Substantia nigra (tissue), 51 donors: ENCODE measurements at places on chromosomes 2 and 18.

- DNase-seq, result no peak
Observed at GRCh38 chr2:45664635-45665261, 13.3 kb downstream of the PRKCE start.

DNA sequence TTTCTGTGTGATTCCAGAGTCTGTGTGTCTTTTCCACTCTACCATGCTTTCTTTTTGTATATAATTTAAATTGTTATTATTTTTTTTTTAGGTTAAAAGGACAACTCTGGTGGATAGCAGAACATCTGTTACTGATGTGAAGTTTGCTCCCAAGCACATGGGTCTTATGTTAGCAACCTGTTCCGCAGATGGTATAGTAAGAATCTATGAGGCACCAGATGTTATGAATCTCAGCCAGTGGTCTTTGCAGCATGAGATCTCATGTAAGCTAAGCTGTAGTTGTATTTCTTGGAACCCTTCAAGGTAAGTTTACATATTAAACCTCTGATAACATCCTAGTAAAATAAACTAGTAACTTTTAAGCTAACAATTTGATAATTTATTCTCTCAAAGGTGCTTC is 15.3 kb downstream of the SEH1L start:
- no peak for DNase-seq

- DNase-seq, result no peak
Observed at GRCh38 chr2:127560201-127560930, 24.9 kb downstream of the MYO7B start.

- DNase-seq, result no peak
Observed at GRCh38 chr2:171595896-171596295, 73.6 kb downstream of the CYBRD1 start.

DNA sequence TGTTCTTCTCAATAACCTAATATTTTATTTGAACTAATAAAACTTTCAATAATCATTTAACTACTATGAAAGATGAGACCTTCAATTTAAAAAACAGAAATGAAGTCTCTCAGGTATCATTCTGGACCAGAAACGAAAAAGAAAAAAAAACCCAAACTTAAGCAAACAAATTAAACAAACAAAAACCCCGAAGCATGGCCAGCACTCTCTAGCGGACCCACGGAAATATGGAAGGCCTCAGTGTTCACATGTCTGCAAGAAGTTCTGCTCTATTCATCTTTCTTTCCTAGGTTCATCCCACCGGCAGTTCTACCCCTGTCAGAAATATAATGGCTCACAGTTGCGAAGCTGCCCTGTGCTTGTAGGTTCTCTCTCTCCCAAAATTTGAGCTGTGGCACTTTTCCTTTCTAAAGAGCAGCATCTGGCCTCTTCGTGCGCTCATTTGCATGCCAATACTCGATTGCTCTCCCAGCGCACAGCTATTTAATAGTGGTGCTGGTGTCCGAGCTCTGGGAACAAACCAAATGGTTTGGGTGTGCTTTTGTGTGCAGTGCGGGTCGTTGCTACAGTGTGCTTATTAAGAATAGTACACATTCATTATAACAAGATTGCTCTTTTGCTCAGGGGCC is 129.0 kb upstream of the ZEB2 start:
- no peak for DNase-seq

DNA sequence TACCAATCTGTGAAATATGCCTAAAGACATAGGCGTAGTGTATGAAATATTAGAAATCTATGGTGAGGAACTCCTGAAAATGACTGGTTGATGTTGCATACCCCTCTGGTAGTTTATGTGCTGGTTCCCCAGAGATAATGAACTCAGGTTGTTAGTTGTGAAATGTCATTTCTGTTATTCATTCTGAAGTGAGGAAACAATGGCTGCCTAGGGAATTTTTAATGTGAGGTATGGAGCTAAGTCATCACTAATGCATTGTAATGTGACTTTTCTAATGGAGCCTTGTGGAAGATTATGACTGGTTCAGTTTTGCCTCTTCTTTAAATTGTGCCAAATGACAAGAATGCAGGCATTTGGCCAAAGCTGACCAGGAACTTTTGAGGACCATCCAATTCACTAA is 61.6 kb upstream of the RAB27B start:
- DNase-seq, result no peak

DNA sequence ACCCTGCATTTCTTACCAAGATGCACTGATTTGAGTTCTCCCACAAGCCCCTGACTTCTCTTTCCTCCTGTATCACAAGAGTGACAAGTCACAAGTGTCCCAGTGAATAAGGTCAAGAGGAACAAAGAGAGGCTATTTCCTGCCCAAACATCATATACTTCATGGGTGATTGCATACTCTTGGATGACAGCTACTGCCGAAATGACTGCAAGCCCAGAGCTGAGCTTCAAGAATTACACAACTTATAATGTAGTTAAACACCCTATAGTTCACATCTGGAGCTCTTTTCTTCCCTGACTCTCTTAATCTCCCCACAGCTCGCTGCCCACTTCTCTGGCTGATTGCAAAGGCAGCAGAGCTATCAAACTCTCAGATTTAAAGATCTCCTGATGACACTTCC is 289.7 kb upstream of the PARD3B start:
- no peak for DNase-seq

DNA sequence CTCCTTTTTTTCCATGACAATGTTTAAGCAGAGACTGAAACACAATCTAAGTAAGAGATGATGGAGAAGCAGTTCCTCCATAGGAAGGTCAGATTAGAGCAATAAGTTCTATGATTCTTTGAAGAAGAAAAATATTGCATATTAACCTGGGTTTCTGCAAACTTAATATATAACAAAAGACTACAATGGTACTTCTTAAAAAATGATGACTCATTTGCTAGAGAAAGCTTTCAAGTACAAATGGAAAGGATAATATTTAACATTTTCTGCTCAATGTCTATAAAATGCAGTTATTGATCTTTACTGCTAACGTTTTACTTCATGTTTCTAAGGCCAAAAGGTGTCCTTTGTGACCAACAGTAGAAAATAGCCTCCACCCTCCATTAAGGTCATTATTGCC is 158.6 kb downstream of the DOCK10 start:
- no peak for DNase-seq

- no peak for DNase-seq
Observed at GRCh38 chr2:176565641-176566323, 296.5 kb downstream of the MTX2 start.

- DNase-seq, result peak; percentile 11
Observed at GRCh38 chr2:215002500-215002899, 135.9 kb downstream of the ABCA12 start.

- DNase-seq, result no peak
Observed at GRCh38 chr2:74429487-74430451, 8.2 kb downstream of the WDR54 start.

GRCh38 chr18:4074647-4075046 is 380.5 kb downstream of the DLGAP1 start:
- DNase-seq, result no peak

GRCh38 chr2:102929721-102930120 is 167.9 kb downstream of the TMEM182 start:
- DNase-seq, result no peak

DNA sequence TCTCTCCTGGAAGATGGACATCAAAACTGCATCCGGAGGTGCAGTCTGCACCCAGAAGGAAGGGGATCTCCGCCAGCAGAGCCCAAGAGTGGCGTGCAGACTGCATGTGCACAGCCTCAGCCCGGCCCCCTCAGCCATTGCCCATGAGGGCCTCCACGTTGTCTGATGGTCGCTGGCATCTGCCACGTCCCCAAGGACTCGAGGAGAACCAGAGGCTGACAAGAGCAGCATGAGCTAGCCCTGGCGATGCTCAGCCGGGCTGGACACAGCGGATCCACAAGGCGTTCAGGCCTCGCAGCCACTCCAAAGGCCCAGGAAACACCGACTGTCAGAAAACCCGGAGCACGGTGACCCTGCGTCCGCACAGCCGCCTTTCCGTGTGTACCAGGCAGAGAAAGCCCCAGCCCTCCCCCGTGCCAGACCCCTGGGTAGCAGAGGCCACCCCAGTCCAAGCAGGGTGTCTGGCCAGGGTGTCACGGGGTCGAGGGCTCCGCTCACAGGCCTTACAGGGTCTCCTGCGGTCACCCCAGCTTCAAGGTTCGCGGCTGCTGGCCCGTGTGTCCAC is 48.3 kb downstream of the SLC66A2 start:
- DNase-seq, result no peak

DNA sequence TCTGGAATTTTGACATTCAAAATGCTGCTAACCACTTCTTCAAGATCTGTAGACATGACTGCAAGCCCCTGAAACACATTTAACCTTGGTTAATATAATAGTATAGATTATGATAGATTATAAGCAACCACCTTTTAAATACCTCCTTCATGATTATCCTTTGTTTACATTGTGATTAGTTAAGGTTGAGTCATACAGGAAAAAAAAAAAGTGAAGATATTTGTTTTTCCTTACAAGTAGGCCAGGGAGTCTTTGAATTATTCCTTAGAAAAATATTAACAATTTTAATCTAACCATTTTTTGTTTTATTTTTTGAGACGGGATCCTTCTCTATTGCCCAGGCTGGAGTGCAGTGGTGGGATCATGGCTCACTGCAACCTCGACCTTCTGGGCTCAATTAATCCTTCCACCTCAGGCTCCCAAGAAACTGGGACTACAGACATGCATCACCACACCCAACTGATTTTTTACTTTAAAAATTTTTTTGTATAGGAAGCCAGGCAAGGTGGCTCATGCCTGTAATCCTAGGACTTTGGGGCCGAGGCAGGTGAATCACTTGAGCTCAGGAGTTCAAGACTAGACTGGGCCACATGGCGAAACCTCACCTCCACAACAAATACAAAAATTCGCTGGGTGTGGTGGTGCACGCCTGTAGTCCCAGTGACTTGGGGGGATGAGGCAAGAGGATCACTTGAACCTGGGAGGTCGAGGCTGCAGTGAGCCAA is 99.4 kb downstream of the SLC39A10 start:
- DNase-seq, result no peak

- no peak for DNase-seq
Observed at GRCh38 chr2:119317554-119317953, 49.1 kb downstream of the C2orf76 start.

DNA sequence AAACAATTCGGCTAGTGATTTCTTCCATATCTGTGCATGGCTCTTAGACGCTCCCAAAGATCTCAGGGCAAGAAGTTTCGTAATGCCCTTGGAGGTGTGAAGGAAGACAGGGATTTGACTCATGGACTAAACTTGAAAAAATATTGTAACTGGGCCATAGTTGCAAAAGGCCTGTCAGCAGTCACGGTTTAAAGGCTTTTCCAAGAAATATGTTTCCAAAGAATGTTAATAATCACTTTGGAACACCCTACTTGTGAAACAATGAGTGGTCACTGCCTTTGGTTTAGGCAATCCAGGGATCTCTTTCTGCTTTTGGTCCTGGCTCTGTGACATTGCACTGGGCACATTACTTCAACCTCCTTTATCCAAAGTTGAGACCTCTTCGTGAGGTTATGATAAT is 102.5 kb upstream of the RASGRP3 start:
- DNase-seq, result no peak

GRCh38 chr2:171894612-171894947 is 536 bp upstream of the SLC25A12 start:
- no peak for DNase-seq

- DNase-seq, result no peak
Observed at GRCh38 chr2:16105669-16106281, 165.4 kb downstream of the MYCN start.

GRCh38 chr2:84424152-84424551 is 34.9 kb downstream of the SUCLG1 start:
- no peak for DNase-seq

- no peak for DNase-seq
Observed at GRCh38 chr18:58805467-58806187, 59.0 kb upstream of the ZNF532 start.
